ENCODE measurements at places on chromosomes 5 and 9. TPM values are rescaled to one million over a fixed set of nuclear protein-coding genes. Genes with fewer than 3 reads are reported as not detected.

FBN2 gene
- 1.5 TPM for polyA plus RNA-seq

TTLL11 gene
- polyA plus RNA-seq = 3.4 TPM

ITK gene
- polyA plus RNA-seq = 0.34 TPM

SPINK13 gene
- polyA plus RNA-seq = 0.72 TPM
